ENCODE measurements at places on chromosomes 7 and 10.

DNA sequence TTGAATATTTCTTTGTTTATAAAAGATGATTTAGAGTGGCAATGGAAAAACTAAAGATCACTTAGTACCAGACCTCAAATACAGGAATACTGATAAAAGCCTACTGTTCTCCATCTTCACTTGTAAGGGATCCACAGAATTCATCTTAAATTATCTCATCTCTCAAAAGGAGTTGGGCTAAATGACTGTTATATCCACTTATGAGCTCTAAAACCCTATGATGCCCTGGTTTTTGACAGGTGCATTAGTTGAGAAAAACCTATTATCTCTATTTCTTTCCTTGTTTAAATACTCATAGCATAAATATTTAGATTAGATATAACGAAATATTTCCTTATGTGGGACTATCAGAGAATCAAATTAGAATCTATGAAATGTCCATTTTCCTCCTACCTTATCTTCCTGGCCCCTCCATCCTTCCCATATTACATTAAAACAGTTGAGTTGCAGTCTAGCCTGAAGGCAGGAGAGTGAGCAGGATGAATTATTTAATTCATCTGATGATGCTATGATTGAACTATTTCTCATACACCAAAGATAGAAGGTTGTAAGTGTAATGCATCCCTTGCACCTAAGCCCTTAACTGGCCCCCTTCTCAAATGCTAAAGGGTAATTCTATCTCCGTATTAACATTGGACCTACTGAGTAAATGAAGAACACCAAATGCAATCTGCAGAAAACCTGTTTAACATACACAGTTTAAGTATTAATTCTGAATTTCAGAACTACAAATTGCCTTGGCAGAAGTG lies 29.7 kb downstream of the PPP3CB start:
- no peak overlapping the region for H3K27ac ChIP-seq
- no peak overlapping the region for H3K4me3 ChIP-seq
- DNase-seq = no peak
- H3K27me3 ChIP-seq = no peaks in the 10 kb centered on the region

DNA sequence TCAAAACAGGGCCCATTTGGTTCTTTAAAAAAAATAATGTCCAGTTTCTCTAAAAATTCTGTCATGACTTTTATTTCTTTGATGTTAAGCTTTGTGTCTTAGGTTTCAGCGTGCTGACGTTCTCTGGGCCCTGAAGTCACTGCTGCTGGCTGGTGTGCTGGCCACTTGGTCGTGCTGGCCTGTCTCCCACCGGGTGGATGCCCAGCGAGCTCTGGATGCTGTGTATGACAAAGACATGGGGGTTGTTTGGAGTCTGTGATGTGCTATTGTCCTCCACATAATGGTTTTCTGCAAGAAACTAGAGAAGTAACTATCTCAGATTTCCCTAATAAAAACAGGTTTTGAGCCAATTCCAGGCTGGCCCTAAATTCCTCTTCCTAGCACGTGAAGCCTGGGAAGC lies 9.5 kb upstream of the IDI2 start:
- no peak overlapping the region for H3K27ac ChIP-seq
- peaks cover 3% of the 10 kb centered on the region for H3K36me3 ChIP-seq
- no peaks in the 10 kb centered on the region for H3K4me1 ChIP-seq
- no peak overlapping the region for H3K4me3 ChIP-seq
- no peak for DNase-seq

DNA sequence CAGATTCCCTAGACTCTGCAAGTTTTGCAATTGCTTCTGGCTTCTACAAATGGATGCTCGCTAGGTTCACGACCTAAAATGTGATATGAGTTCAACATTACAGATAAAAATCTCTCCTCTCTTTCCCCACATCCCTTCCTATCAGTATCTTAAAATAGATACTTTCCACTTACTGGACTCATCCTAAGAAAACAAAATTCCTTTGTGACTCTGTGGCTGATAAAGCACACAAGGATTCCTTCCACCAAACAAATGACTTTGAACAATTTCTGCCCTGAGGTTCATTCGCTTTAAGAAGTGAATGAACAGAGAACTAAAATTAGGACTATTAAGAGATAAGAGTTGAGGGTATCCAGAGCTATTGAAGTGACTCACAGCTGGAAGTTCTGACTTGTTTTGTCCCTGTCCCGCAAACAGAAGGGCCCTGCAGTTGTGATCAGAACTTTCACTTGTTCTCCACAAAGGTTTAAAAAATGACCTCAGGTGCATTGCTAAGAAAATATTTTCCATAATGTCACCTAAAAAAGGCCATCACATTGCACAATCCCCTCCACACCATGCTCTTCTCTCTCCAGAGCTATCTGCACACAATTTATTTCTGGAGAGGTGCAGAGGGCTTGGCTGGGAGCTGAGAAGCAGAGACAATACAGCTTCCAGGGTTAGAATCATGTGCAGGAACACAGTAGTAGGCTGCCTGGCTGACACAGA lies 96.1 kb downstream of the PIP4K2A start:
- peaks cover 14% of the 10 kb centered on the region for H3K4me1 ChIP-seq
- H3K36me3 ChIP-seq = no peaks in the 10 kb centered on the region
- DNase-seq = no peak
- no peaks in the 10 kb centered on the region for H3K27me3 ChIP-seq

- H3K4me3 ChIP-seq = no peak overlapping the region
- peaks cover 3% of the 10 kb centered on the region for H3K36me3 ChIP-seq
- no peak for DNase-seq
- no peaks in the 10 kb centered on the region for H3K4me1 ChIP-seq
Measured at GRCh38 chr10:132715776-132716680, 69.9 kb downstream of the NKX6-2 start.

Data from H9 (cell line).